ENCODE measurements at places on chromosomes 7 and 10.

DNA sequence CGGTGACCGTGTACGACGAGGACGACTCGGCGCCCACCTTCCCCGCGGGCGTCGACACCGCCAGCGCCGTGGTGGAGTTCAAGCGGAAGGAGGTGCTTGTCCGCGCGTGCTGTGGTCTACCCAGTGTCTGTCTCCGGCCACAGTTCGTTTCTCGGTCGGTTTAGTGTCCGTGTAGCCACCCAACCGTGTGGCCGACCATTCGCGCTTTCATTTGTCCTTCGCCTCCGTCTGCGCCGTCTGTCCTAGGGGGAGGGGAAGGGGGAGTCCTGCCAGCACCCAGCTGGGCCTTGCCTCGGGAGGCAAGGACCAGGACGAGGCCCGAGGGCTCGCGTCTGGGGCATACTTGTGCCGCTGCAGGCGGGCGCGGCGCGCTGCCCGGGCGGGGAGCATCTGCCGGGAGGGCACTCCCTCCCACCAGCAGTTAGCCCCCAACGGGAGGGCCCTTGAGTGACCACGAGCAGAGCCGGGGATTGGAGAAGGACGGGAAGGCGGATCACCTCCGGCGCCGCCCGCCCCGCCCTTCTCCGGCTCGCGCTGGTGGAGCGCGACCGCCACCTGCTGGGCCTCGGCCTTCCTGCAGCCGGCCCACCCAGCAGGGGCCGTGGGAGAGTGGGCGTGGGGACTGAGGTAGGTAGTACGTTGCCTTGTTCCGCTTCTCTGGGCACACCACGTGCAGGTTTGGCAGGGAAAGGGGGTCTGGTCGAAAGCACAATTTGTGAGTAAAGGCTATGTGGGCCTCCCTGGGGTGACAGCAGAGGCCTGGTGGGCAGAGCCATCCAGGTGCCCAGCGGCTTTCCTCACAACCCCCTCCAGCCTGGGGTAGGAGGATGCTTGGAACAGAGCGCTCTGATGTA lies 28.5 kb downstream of the RET start:
- peak; percentile 73 for DNase-seq

- DNase-seq: no peak
Observed at GRCh38 chr7:152354061-152354460, 81.7 kb downstream of the KMT2C start.

GRCh38 chr10:79234391-79235315 lies 112.6 kb upstream of the PPIF start:
- DNase-seq: no peak

DNA sequence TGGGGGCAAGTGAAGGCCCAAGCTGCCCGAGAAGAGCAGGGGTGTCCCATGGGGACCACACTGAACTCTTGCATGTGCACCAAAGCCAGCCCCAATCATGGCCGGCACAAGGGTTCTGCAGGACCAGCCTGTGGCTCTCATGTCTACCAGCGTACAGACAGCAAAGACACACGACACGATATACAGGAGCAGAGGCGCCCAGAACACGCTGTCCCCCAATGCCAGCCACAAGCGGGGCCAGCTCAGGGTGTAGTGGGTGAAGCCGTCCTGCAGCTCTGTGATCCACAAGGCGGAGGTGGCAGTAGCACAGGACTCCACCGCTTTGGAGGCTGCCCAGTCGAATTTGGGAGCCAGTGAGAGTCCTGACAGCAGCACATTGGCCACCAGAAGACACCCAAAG lies 108.9 kb upstream of the PDSS1 start:
- no peak for DNase-seq

GRCh38 chr7:138753610-138754009 lies 44.2 kb upstream of the TMEM213 start:
- peak; percentile 30 for DNase-seq

- no peak for DNase-seq
Observed at GRCh38 chr7:98240961-98241673, 10.9 kb downstream of the TECPR1 start.

- DNase-seq: no peak
Observed at GRCh38 chr7:146781352-146782116, 664.9 kb downstream of the CNTNAP2 start.

DNA sequence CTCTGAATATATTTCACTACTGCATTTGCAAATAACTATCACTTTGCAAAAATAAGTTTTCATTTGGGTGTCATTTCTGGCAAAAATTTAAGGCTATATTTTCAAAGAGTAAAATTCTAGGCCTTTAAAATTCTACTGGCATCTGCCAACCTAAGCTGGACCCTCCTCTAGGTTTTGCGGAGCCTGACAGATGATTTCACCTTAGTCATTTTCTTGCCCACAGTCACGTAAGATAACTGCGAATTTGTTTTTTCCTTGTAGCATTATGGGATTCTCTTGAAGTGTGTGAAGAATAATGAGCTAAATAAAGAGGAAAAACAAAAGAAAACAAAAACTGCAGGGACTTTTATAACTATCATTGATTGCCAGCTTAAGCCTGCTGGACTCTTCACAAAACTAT lies 7.8 kb downstream of the MEOX2 start:
- DNase-seq: no peak

DNA sequence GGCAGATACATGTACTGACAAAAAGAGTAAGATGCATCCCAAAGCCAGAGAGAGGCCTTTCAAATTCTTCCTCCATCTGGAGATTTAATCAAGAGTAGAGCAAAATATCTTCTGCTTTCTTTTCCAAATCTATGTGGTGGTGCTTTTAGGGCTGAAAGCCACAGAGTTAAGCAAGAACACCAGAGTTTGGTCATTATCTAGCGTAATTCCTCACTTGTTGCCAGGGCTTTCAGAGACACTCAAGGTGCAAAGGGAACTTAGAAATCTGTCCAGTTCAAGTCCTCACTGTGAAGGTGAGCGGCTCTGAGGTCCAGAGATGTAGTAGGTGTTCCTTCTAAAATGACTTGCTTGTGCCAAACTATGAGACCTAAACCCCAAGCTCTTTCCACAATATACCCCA lies 10.9 kb upstream of the NFE2L3 start:
- no peak for DNase-seq

DNA sequence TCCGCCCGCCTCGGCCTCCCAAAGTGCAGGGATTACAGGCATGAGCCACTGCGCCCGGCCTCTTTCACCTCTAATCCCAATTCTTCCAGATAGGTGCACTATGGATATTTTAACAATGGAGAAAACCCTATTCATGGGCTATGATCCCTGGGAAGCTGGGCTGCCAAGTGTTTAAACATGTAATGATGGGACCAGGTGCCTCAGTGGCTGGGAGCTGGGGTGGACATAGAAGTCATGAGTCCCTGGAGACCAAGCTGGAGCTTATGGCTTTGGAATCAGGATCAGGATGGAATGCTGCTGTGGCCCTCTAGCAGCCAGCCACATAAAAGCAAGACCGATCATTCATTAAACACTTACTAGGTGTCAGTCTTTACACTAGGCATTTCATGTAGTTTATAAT lies 41.8 kb upstream of the IGFBP3 start:
- no peak for DNase-seq

DNA sequence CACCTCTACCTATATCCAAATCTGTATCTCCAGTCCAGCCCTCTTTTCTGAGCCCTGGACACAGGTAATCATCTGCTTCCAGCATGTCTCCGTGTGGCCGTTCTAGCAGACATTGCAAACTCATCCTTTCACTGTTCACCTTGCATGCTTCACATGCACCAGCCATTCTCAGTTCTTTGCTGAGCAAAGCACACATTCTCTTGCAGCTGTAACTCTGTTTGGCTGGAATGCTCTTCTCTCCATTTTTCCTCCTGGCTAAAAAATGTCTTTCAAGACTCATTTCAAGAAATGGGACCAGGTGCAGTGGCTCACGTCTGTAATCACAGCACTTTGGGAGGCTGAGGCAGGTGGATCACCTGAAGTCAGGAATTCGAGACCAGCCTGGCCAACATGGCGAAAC lies 40.3 kb upstream of the NRF1 start:
- DNase-seq: no peak

DNA sequence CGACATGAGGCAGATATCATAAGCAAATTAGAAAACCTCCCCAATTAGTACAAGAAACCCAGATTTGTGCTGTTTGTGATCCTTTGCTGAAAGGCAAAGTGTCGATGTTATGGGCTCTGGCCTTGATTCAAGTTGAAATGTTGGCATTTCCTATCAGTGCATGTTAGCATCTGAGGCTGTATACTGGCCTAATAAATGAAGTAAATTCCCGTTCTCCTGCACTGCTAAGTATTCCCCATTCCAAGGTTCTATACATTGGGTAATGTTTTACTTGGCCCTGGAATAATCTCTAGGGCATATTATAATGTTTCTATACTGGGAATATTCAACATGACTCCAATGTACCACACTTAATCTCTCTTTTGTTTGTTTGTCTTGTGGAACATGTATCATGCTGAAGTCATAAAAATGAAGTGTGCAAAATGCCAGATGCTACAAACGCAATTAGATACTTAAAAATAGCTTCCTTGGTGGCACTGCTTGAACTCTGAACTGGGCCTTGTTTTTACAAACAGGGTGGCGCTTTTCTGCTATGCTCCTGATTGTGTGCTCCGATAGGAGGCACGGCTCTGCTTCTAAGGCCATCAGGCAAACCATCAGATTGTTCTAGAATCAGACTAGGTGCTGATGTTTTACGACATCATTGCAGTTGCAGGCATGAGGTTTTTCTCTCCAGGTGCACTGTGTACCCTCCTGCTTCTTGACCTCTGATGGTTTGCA lies 156.7 kb upstream of the TCF7L2 start:
- DNase-seq: no peak

GRCh38 chr10:5497289-5497688 lies 2.1 kb downstream of the CALML5 start:
- DNase-seq: no peak

DNA sequence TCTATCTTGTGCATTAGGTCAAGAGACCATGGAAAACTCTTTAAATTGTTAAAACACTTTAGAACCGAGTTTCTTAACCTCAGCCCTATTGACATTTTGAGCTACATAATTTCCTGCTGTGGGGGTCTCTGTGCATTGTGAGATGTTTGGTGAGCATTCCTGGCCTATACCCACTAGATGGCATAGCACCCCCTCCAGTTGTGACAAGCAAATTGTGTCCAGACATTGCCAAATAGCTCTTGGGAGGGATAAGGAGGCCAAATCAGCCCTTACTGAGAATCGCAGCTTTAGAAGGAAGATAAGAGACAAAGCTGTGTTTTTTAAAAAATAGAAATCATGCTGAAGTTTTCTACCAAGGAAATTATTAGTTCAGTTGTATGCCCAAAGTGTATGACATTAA lies 1158.5 kb upstream of the C7orf33 start:
- DNase-seq: no peak

DNA sequence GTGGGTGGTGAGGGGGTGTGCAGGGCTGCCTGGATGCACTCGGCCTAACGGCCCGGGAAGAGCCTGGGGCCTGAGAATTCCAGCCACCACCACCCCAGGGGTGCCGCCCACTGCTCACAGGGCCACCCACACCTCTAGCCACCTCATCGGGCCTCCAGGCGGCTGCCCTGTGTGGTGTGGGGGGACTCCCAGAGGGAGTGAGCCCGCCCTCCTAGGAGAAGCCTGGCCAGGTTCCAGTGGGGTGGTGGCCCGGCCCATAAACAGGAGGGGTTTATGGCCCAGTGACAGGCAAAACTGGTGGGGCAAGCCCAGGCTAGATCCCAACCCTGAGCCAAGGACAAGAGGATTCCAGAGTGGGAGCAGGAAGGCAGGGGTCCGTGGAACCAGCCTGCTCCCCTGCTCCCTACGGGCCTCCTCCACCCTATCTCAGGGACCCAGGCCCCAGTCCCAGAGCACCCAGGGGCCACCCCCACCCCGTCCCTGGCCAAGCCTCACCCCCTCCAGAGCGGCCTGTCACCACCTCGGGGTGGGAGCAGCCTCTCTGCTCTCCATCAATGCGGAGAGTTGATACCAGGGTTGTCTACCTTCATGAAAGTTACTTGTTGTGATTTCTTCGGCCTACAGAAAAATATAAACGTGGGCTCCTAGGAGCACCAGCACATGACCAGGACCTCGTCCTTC lies 20.2 kb upstream of the PDGFA start:
- no peak for DNase-seq

GRCh38 chr10:116741391-116742351 lies 695 bp downstream of the HSPA12A start:
- no peak for DNase-seq

GRCh38 chr7:107924841-107925504 lies 34.0 kb downstream of the DLD start:
- DNase-seq: peak; percentile 4

GRCh38 chr7:71615017-71615416 lies 483.1 kb downstream of the GALNT17 start:
- DNase-seq: no peak

DNA sequence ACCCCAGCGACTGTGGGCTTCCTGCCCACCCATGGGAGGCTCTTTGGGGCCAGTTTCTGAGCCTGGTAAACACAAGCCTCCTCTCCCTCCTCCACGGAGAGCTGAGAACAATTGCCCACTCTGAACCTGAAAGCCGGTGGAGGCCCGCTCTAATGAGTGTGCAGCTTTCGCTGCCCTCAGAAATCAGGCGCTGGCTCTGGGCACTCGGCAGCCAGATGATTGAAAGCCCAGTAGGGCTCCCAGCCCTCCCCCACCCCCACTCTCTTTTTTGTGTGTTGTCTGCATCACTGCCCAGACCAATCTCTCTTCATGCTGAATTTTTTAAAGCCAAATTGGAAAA lies 438.9 kb downstream of the RPS24 start:
- no peak for DNase-seq

All from CD4-positive, alpha-beta T cell treated with Interleukin-2 at 100 ng/mL for 4 hours (primary cell).